Left ventricle myocardium inferior (tissue), 1 donor: ENCODE measurements at places on chromosomes 2 and 18.

- DNase-seq = no peak
Measured at GRCh38 chr18:40752316-40752715, 1202.7 kb upstream of the PIK3C3 start.

GRCh38 chr2:216690853-216691741 lies 4.3 kb downstream of the IGFBP5 start:
- peak; percentile 88 for DNase-seq

- DNase-seq = no peak
Measured at GRCh38 chr18:13872373-13872772, 43.0 kb downstream of the MC2R start.

GRCh38 chr2:96663829-96664228 lies 21.3 kb downstream of the FER1L5 start:
- no peak for DNase-seq

GRCh38 chr18:49628881-49629795 lies 67.3 kb downstream of the LIPG start:
- peak; percentile 46 for DNase-seq

- DNase-seq = no peak
Measured at GRCh38 chr18:48124857-48125626, 194.6 kb upstream of the SMAD2 start.

GRCh38 chr2:105399207-105399861 lies 483 bp upstream of the FHL2 start:
- DNase-seq = no peak
